Activated naive CD4-positive, alpha-beta T cell treated with anti-CD3 and anti-CD28 coated beads for 36 hours (primary cell): ENCODE measurements at places on chromosomes 5 and 9. TPM values are rescaled to one million over a fixed set of nuclear protein-coding genes. Genes with fewer than 3 reads are reported as not detected.

DNA sequence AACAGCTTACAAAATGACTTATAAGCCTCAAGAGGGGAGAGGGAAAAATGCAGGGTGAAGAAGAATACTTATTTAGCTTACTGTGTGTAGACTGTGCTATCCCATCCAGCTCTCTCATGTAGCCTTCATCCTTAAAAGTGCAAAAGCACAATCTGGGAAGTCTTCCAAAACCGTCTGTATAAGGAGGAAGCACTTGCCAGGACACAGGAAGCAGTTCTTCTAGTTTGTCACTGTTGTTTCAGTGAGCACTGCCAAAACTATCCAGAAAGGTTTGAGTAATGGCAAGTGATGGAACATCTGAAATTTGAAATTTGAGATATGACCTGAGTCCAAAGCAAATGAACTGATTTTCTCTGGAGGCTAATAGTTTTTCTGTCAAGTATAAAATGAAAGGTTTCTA lies 140.8 kb upstream of the ISL1 start:
- no peak for DNase-seq

FAXDC2 gene
- not detected for total RNA-seq

CDX1 gene
- not detected for total RNA-seq

CARD9 gene
- total RNA-seq = 0.22 TPM

DNA sequence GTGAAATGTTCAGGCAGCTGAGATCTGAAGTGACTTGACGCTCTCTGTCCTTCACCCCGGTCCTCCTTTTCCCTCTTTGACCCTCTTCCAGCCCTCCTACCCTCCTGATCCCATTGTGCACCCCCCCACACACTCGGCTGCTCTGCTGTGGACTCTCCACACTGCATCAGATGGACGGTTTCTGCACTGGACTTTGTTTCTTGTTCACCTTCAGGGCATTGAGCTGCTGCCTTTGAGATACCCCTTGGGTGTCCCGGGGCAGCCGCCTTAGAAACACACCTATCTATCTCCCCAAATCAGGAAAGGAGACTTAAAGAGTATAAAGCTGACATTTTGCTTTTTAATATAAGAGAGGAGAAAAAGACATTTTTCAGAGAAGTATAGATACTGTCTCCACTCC lies 27.5 kb downstream of the AMBP start:
- no peak for DNase-seq

CCDC192 gene
- not detected for total RNA-seq

ADGRD2 gene
- total RNA-seq = not detected

GRCh38 chr9:17057729-17058128 lies 77.1 kb upstream of the CNTLN start:
- no peak for DNase-seq

DNA sequence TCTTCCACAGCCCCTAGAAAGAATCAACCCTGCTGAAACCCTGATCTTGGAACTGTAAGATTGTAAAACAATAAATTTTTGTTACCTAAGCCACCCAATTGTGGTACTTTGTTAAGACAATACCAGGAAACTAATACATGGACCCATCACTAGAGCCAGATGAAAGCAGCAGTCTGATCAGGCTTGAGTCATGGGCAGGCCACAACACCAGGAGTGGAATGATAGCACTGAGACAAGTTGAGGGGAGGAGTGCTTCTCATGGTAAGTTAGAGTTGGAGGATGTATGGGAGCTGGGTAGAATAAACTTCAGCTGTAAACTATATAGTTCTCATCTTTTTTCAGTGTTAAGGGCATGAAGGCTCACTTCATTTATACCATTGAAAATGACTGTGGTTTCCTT lies 164.4 kb upstream of the OR13F1 start:
- DNase-seq = no peak

DNA sequence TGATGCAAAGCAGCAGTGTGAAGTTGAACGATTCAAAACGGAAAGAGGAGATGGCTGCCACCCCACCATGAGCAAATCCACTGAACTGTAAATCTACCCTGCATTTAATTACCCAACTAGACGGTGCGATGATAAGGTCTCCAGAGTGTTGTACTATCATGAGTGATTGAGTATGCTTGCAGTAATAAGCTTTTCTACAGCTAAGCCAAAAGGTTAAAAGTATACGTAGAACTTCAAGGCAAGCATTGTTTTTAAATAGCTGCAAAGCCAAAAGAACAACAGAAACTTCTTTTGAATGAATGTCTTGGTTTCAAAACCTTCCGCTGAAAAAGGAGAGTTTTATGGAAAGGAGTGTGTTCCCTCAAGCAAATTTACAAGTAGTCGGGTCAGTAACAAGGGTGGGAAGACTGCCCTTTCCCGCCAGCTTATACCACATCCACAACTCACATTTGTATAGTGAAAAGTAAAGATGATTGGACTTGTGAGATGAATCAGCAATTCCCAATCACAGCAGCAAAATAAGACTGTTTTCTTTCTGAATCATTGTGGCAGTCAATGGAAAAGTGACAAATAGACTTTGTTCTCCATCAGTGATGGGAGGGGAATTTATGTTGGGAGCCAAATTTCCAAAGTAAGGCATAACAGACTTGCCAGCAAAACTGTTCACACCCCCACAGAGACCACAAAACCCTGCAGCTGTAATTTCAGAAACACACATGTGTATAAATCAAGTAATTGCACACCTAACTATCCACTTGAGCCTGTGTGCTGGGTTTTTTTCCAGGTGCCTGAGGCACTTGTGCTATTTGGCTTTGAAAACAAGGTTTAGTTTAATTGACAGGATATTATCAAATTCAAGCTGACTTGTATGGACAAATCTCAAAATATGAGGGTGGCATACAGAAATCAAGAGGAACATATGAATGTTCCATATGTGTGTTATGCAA lies 407.7 kb upstream of the GRAMD2B start:
- DNase-seq = no peak

- no peak for DNase-seq
Observed at GRCh38 chr5:66472010-66472409, 124.2 kb upstream of the MAST4 start.

SLC38A9 gene
- 9.2 TPM for total RNA-seq

TMC1 gene
- total RNA-seq = not detected

- DNase-seq = peak; percentile 18
Observed at GRCh38 chr5:38650946-38651345, 94.5 kb upstream of the LIFR start.

GRCh38 chr5:107669096-107670031 lies 1.4 kb downstream of the EFNA5 start:
- DNase-seq = no peak

DNA sequence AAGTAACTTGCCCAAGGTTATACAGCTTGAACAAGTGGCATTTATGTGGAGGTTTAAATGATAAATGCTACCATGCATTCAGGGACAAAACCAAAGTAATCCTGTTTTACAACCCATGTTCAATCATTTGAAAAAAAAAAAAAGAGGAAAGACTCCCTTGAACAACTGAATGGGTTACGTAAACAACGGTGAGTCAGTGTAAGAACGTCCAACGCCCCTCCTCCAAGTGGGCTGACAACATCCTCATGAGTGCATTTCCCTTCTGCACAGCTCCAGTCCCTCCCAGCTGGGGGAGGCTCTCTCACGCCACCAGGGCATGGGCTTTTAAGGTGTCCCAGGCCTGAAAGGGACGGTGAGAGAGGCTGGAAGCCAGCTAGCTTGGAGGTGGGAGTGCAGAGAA lies 90.0 kb downstream of the PRRT1B start:
- peak; percentile 92 for DNase-seq
